ENCODE measurements at places on chromosomes 11 and 22.
A peak's percentile ranks its signal among the peaks of the same experiment; 100 is the strongest.

GRCh38 chr11:65169164-65169641 lies 830 bp upstream of the SPDYC start:
- DNase-seq = no peak

- no peak for DNase-seq
Measured at GRCh38 chr11:15468466-15468865, 353.7 kb downstream of the INSC start.

GRCh38 chr11:78795621-78796261 lies 221.1 kb upstream of the NARS2 start:
- DNase-seq = no peak

GRCh38 chr11:75536786-75537641 lies 11.3 kb upstream of the GDPD5 start:
- DNase-seq = no peak

DNA sequence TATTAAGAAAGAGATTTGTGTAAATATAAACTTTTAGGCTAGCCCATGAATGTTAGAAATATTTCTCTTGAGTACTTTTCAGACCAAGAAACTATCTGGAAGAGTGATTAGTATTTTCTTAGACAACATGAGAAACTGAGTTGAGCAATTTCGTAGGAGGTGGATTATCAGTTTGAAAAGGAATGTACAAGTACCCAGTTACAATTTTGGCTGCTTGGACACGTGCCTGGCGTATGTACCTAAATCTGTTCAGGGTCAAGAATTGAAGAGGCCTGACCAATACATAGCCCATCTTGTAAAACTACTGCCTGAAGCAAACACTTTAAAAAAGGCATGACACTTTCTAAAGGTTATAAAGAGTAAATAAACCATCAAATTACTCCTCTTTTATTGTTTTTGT lies 71.1 kb downstream of the CCDC73 start:
- no peak for DNase-seq

DNA sequence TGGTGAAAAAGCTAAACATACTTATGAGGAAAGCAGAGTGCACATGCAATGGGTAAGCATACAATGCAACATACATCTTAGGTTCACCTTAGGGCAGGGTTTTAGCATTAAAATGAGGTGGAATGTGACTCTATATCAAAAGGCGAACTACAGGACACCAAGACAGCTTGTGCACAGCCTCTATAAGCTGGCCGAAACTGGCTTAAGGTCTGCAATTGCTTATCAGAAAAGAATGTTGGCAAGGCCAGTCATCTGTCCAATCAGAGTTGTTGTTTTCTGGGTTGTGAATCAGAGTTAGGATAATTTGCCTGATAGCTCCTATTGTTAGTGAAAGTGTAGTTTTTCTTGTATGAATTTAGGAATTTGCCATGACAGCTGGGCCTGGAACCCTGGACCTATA lies 76.5 kb downstream of the LRRC4C start:
- DNase-seq = no peak

DNA sequence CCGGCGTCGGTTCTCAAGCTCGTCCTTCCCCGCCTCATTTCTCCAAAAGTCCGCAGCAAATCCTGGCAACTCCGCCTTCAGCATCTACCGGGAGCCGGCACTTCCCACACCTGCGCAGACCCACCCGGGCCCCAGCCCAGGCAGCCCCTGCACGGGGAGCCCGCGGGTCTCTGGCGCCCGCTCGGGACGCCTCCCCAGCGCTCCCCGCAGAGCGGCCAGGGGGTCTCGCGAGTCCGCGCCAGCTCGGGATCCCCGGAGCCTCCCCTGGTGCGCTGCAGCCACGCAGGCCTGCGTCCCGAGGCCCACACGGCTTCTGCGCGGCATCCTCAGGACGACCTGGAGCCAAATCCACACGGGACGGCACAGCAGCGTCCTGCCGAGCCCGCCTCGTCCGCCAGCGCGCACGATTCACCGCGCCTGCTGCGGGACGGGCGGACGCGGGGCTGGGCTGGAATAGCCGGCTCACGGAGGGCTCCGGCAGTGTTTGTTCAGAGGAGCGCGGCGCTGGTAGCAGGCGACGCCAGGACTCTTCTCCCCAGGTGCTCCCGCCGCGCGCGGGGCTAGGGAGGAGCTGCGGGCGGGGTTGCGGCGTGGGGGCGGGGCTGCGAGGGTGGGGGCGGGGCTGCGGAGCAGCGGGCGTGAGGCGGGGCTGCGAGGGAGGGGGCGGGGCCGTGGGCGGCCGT lies 816 bp upstream of the PHRF1 start:
- no peak for DNase-seq

GRCh38 chr22:48961705-48962104 lies 866.0 kb downstream of the BRD1 start:
- no peak for DNase-seq

- DNase-seq = no peak
Measured at GRCh38 chr11:131070365-131070764, 154.1 kb upstream of the SNX19 start.

- DNase-seq = no peak
Measured at GRCh38 chr22:46637711-46638600, 17.8 kb downstream of the GRAMD4 start.

DNA sequence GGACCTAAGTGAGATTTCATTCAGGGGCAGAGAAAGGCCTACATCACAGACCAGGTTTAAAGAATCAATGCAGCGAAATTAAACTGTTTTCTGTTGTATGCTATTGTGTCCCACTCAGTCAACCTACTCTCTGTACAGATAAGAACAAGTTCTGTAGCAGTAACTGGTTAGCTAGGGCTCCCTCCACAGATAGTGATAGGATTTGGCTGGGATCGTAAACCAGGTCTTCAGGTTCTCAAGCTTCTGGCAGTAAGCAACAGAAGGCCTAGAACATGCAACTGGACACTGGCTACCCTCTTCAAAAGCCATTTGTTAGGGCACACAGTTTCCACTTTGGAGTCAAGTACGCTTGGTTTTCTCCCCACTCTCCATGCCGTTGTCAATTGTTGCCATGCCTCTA lies 69.2 kb downstream of the GDPD4 start:
- no peak for DNase-seq

DNA sequence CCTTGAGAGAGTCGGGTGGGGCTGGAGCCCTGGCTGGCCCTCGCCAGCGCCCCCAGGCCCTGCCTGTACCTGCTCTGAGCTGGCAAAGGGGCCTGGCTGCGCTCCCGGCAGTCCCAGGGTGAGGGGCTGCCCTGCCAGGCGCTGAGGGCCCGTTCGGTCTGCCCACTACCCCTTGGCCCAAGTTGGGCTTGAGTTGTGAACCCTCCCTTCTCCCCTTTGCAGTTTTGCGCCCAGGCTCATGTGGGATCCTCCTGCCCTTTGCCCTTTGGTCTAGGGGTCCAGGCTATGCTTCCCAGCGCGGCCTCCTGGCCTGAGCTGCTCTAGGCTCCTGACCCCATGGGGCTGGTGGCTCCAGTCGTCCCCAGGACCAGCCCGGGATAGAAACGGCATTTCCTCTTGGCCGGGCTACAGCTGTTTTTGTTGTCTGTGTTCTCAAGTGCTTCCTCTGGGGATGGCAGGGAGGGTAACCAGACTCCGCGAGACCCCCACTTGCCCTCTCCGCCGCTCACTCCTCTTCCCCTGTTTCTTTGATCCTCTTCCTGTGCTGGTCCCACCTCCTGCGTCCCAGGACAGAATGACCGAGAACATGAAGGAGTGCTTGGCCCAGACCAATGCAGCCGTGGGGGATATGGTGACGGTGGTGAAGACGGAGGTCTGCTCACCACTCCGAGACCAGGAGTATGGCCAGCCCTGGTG lies 34.9 kb downstream of the PRDM11 start:
- no peak for DNase-seq

DNA sequence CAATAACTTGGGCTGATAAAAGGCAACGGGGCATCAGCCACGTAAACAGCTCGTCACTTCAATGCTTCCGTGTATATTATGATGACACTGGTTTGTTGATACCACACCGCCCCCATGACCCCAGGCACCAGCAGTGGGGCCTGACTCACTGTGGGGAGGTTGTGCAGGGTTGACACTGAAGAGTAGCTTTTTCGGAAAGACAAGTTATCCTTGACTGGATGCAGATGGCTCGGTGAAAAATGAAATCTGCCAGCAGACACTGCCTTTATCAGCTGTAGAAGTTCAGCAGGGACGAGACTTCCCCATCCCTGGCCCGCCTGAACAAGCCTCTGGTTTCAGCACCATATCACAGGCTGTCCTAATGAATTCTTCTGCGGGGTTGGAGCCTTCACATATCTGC lies 55.6 kb downstream of the WT1 start:
- DNase-seq = no peak

- peak; percentile 26 for DNase-seq
Measured at GRCh38 chr22:23579870-23580575, at the start of gene IGLL1. Gene IGLL1 (minus strand): TSS chr22:23580290. CDS start chr22:23580190, 100 bp downstream.

DNA sequence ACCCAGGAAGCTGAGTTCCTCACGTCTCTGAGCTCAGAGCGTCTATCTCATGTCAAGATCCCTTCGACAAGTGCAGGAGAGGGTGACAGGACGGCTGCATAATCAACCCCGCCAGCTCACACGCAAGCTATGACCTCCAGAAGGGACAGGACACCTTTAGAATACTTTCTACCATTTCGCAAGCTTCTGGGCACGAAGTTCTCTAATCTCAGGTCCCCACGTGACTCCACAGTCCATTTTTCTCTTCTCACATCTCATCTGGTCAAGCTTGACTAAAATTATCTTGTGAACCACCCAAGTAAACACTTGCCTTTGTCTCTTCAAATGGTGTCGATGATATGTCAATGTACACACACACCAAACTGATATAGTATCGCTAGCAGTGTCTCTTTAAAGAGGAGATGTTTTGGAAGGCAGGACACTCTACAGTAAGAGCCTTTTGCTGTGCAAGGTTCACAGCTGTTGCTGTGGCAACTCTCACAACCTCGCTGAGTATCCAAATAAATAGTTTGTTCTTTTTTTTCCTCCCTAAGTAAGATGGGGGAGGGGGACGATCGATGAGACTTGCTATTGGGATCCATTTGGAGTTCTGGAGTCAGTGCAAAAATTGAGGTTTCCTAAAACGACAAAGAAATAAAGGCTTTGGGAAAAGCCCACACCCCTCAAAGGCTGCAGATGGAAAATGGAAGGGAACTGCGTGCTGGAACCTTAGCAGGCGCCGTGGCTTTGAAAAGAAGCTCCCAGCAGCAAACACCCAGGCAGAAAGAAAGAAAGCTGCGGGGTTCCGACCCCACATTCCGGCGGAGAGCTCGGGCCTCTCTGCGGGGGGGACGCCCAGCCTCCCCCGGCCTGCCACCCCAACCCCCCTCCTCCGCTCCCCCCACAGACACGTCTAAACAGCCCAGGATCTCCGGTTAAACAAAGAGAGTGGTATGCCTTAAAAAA lies 215.4 kb upstream of the UBASH3B start:
- DNase-seq = no peak

- DNase-seq = peak; percentile 67
Measured at GRCh38 chr11:71193431-71193830, 58.9 kb downstream of the SHANK2 start.

- DNase-seq = no peak
Measured at GRCh38 chr11:129281471-129282415, 89.6 kb upstream of the ARHGAP32 start.

- peak; percentile 26 for DNase-seq
Measured at GRCh38 chr22:38104084-38104483, 6.4 kb downstream of the BAIAP2L2 start.

- DNase-seq = peak; percentile 60
Measured at GRCh38 chr22:45584621-45585436, 82.1 kb downstream of the FBLN1 start.

DNA sequence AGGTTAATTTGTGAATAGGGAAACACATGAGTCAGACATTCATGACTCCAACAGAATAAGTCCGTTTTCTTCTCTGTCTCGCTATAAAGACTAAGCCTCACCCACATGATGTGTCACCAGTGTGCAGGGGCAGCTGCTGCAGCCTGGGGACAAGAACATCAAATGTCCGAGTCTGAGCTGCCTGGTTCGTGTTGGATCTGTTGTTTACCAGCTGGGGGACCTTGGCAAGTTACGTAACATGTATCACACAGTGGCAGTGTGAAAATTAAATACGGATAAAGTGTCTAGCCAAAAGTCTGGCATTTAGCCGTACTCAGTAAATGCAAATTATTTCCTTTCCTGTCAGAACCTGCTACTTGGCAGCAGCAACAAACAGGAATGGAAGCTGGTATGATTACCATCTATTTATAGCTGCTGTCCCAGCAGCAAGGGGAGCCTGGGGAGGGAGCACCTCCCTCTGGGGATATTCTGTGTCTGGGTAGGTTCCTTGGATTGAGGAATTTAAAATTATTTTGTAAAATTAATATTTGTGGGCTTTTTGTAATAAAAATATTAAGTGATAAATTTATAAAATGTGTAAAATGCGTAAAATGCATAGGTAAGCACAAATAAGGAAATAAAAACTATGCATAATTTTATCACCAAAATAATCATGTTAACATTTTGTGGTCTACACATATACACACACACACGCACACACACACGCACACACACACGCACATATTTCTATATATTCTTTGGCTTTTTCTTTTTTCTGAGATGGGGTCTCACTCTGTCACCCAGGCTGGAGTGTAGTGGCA lies 1.3 kb upstream of the CLDN25 start:
- DNase-seq = peak; percentile 53

DNA sequence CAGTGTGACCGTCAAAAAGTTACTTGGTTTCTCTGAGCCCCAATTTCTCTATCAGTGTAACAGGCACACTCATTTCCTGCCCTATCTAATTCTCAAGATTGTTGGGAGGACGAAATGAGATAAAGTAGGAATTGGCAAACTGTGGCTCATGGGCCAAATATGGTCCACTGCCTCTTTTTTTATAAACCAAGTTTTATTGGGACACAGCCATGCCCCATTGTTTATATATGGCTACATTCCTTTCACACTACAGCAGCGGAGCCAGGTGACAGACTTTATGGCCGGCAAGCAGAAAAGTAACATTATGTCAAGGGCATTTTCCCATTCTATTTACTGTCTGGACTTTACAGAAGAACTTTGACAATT lies 116.7 kb upstream of the TIMP3 start:
- no peak for DNase-seq
